PC-3 (cell line): ENCODE measurements at places on chromosomes 11 and 22. TPM values are rescaled to one million over a fixed set of nuclear protein-coding genes. Genes with fewer than 3 reads are reported as not detected.
A peak's percentile ranks its signal among the peaks of the same experiment; 100 is the strongest.

DNA sequence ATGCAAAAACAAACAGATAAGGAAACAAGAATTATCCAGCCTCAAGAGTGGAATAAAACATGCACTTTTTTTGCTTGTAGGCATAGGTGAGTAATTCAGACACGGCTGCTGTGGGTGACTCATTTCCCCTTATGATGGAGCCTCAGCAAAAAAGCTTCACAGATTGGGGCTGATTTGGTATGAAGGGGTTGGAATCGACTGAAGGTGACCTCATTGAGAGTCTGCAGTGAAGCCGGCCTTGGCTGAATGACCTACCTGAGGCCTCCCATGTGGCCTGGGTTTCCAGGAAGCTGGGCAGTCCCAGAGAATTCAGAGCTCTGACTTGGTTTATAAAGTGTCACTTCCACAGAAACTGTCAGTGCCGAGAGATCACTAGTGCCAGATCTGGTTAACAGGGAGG is 34.2 kb upstream of the VPREB1 start:
- DNase-seq, result peak; percentile 79

DNA sequence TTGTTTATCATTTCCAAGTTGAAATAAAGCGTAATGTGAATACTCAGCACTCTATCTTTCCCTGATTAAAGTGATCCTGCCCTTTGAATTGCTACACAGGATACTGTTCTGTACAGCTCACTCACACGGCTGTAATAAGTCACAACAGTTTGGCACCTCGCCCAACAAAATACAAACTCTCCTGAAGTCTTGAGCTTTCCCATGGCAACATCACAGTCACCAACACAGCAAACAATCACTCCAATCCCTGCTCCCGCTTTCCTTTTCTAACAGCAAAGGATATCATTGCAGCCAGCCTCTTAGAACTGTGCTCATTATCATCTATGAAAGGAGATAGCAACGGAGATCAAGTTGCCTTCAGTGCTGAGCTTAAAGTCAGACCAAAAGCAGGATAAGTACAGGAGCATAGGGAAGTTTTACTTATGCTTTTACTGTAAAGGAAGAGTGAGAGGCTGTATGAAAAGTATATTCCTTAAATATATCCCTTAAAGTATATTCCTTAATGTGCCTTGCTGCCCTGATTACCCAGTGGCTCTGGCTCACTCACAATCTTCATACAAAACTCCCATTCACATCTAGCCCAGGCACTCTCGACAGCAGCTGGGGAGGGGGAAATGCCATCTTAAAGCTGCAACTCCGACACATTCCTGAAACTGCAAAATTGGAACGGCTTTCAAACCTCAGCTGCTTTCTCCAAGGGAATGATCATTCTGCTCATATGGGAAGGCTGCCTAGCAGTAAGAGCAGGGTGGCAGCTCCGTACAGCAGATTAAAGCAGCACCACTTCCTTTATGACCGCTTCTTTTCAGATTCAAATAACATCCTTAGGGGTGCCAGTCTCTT is 35.8 kb downstream of the MAML2 start:
- DNase-seq, result peak; percentile 100

- DNase-seq, result no peak
Measured at GRCh38 chr22:45291931-45292290, 7.2 kb downstream of the UPK3A start.

GRCh38 chr11:65776196-65776595 is 4.6 kb downstream of the AP5B1 start:
- no peak for DNase-seq

DNA sequence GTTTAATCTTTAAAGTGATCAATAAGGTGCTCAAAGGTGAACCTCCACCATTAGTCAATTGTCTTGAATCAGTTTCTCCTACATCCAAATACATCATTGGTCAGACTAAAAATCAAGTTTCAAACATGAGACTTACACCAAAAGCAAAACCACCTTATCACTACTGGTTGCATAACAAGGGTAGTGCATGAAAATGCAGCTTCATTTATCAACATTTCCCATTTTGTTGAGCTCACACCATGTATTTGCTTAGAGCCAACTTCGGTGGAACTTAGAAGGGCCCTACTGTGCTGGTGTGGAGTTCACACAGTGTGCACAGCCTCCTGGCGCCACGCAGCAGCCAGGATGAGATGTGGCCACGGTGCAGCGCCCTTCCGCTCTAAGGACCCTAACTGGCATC is 23.1 kb upstream of the PHLDA2 start:
- DNase-seq, result no peak

DNA sequence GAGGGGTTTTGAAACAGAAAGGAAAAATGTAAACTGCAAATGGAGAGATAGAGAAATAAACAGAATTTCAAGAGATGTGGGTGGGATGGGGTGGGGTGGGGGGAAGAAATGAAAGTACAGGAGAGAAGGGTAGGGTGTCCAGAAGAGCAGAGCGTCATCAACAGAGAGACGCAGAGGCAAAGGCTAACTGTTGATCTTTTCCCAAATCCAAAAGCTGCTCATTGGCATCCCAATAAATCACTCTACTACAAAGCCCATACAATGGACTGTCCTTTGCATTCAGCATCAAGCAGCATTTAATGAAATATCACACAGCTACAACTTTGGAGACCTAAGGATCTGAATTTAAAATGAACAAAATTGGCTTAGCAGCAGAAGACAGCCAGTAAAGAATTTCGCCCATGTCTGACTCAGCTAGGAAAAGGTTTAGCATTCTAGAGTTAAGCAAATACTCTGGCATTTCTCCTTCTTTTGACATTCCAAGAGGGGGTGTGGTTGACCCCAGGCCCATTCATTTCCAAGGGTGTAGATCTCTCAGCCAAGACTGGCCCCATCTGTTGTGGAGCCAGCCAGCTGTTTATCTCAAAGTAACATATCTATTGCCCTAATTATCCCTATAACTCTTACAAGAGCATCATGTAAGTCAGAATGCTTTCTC is 1.5 kb downstream of the RAB30 start:
- DNase-seq, result peak; percentile 84

The CCDC34 gene
- total RNA-seq, result 9.0 and 11.0 TPM in 2 replicates
